ENCODE measurements at places on chromosomes 16 and 17. TPM values are rescaled to one million over a fixed set of nuclear protein-coding genes. Genes with fewer than 3 reads are reported as not detected.

DNA sequence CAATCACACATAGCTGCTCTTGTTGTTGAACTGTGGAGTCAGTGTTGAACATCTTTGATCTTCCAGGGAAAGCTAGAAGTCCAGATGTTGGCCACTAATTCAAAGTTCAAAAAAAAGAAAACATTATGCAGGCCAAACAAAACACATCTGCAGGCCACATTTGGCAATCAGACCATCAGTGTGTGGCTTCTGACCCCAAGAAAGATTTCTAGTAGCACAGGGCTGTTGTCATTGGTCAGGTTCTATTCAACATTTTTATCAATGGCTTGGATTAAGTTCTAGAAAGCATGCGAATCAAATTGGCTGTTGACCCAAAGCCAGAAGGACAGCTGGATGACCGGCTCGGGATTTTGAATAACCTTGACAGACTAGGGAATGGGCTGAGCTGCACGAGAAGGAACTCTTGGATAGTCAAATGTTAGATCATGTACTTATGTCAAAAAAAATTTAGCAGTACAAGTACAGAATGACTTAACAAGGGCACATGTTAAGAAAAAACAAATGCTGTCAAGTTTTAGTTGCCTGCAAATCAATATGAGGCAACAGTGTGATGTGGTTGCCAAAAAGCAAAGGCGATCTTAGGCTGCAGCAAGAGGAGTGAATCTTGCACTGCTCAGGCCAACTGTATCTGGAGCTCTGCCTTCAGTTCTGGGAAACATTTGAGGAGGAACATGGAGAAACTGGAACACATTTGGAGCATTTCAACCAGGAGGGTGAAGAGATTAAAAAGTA is 187.6 kb downstream of the RGS9 start:
- no peak for DNase-seq

- no peak for DNase-seq
These were observed 7.7 kb downstream of the HAPSTR1 start for GRCh38 chr16:9099131-9099625.

- no peak for DNase-seq
These were observed 7.5 kb downstream of the ASPSCR1 start for GRCh38 chr17:81984773-81985410.

GRCh38 chr16:48605518-48606110 is 4.4 kb downstream of the N4BP1 start:
- no peak for DNase-seq

DNA sequence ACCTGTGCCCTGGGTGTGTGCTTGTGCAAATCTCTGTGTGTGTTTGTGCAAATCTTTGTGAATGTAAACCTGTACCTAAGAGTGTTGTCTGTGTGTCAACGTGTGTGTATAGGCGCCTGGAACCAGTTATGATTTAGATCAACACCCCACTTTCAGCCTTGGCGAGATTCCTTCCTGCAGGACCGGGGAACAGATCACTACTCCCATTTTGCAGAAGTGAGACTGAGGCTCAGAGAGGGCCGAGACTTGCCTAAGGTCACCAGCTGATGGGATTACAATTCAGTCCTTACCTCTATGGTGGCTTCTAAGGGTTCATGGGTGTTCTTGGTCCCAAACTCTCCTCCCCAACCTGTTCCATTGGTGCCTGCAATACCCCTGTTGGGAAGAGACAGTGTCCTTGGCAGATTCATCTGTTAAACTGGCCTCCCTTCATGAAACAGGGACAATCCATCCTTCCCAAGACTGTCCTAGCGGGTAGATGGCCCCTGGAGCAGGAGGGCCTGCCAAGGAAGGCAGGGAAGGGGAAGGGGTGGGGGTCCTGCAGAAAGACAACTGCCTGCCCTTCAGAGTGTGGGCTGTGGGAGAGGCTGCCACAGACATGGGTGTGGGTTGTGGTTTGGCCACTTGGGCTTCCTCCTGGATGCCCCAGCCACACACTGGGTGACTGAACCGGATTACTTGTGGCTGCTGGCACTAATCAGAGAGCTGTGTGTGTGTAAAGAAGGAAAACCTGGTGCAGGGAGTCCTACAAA is 6.9 kb upstream of the MAPK7 start:
- DNase-seq, result no peak

DNA sequence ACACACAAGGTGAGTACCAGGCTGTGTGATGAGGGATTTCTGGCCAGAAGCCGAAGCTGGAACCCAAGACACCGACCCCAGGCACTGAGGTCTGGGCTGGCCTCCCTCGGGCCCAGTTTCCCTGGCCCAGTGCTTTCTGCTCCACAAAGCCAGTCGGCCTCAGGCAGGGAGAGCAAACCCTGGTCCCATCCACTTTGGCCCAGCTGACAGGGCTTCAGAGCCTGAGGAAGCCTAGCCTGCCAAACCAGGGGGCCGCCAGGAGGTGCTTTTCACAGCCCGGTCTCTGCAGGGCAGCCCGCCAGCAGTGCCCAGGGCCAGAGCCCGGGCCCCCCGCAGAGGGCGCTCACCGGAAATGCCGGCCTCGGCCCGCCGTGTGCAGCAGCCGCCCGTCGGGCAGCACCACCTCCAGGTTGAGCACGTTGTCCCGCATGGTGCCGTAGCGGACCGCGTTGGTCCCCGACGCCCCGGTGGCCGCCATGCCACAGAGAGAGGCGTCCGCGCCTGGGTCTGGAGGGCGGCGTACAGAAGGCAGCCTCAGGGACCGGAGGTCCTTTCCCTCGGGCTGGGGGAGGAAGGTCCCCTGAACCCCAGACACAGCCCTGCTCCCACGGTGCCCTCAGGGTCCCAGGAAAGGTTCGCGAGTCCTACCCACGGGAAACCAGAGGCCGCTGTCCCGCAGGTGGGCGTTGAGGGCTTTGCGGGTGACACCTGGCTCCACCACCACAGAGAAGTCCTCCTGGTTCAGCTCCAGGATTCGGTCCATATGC is 2.2 kb downstream of the LDHD start:
- DNase-seq, result no peak

GRCh38 chr16:68385371-68385770 is 62.9 kb downstream of the SMPD3 start:
- no peak for DNase-seq

GRCh38 chr17:20066253-20066652 is 57.1 kb downstream of the SPECC1 start:
- no peak for DNase-seq

- DNase-seq, result no peak
These were observed 27.7 kb downstream of the RTN4RL1 start for GRCh38 chr17:1997289-1997926.

GRCh38 chr17:63185420-63185819 is 219.4 kb downstream of the TANC2 start:
- no peak for DNase-seq

- DNase-seq, result peak; percentile 53
These were observed 7.3 kb upstream of the TSPOAP1 start for GRCh38 chr17:58335779-58336455.

DNA sequence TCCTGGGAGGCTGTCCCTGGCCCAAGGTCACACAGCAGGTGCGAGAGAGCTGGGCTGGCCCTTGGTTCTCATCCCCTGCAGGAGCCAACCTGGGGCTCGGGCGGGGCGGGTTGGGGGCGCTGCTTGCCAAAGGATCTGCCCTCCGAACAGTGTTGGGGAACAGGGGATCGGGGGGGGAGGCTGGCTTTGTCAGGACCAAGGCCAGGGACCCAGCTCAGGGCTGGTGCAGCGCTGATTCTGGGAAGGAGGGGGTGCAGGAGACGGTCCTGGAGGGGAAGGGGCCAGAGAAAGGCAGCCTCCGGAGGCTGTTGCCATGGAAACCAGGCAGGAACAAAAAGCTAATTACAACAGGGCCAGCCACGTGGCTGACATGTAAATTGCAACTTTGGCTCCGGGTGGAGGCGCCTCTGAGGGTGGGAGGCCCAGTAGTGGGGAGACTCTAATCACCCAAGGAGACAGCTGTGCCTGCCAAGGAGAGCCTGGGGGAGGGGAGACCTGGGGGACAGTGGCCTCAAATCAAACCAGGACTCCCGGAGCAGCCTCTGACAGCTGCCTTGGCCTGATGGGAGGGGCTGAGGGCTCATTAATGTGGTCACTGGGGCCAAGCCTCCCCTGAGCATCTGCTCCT is 1.3 kb downstream of the TUBB3 start:
- no peak for DNase-seq

- DNase-seq, result no peak
These were observed 603 bp upstream of the TMEM95 start for GRCh38 chr17:7354262-7354843.

DNA sequence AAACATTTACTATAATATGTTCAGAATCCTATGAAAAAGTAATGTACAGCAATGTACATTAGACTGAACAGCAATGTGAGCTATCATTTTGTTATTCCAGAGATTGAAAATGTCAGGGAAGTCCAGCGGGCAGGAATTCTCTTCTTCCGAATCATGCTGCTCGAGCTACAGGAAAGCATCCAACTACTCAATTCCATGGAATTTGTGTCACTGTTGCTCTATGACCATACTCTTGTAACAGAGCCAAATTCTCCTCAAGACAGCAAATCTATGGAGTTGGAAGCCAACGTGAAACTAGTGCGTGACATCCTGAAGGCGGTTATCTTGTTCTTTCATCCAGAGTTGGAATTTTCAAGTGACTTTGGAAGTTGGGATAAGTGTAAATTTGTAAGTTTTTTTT is 24.8 kb upstream of the NSRP1 start:
- DNase-seq, result no peak

GRCh38 chr16:64469906-64470702 is 651.8 kb downstream of the CDH11 start:
- DNase-seq, result no peak

GRCh38 chr16:48524348-48525200 is 85.4 kb downstream of the N4BP1 start:
- DNase-seq, result no peak

GRCh38 chr17:36048066-36048465 is 16.0 kb upstream of the CCL18 start:
- no peak for DNase-seq

- DNase-seq, result no peak
These were observed 478.3 kb upstream of the CDH5 start for GRCh38 chr16:65888201-65888600.

GRCh38 chr16:58047557-58048348 is 22.2 kb downstream of the MMP15 start:
- DNase-seq, result no peak

The C17orf78 gene
- not detected for total RNA-seq

DNA sequence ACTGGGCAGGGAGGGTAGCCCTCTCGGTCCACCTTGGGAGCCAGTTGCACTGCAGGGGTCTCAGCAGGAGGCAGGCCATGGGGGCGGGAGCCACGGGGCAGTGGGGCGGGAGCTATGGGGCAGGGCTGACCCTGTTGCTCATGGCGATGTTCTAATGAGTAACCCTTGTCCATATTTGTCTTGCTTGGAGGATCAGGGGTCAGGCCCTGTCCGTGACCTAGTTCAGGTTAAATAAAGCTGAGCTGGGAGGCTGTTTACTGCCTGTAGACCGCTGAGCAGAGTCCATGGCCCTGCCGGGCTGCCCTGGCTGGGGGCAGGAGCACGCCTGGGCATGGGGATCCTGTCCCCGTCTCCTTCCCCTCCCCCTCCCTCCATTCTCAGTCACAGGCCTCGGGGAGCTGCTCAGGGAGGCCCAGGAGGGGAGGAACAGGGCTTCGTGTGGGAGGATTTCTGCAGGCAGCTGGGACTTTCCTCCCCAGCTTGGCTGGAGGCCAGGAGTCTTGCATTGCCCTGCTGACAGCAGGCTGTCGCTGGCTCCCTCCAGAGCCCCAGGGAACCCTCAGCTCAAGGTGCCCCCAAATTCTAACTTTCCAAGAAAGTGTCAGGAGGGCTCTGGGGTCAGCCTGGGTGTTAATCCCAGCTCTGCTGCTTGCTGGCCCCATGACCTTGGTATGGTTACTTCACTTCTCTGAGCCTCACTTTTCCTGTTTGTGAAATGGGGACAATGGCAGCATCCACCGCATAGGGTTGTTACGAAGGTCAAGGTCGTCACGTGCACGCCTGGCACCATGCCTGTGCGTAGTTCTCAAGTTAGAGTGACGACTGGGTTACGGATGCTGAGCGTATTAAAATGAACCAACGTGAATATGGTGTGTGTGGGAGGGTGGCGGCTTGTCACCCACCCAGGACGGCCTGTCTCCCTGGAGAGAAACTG is 6.1 kb upstream of the SERPINF2 start:
- peak; percentile 45 for DNase-seq

The ABCC12 gene
- total RNA-seq, result not detected

- DNase-seq, result no peak
These were observed 54.8 kb upstream of the MPHOSPH6 start for GRCh38 chr16:82224821-82225220.

GRCh38 chr17:44093231-44093900 is 22.8 kb downstream of the G6PC3 start:
- DNase-seq, result no peak

DNA sequence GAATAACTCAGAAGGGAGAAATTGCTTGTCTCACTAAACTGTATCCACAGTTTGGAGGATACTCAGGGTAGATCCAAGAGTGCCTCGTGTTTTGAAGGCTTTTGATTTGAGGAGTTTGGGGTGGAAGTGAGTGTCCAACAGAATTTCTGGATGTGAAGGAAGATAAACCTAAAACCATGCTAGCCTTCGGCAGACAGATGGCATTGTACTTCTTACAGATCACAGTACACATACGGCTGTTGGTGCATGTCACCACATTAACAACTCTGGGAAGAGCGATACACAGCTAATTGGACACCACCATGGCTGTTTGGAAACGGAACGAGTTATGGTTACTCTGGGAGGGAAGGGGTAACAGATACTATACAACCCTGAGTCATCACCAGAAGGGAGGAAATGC is 420.4 kb downstream of the GRIN2A start:
- DNase-seq, result no peak

The BMERB1 gene
- total RNA-seq, result 3.0 TPM
